ENCODE measurements at places on chromosomes 11 and 22.

DNA sequence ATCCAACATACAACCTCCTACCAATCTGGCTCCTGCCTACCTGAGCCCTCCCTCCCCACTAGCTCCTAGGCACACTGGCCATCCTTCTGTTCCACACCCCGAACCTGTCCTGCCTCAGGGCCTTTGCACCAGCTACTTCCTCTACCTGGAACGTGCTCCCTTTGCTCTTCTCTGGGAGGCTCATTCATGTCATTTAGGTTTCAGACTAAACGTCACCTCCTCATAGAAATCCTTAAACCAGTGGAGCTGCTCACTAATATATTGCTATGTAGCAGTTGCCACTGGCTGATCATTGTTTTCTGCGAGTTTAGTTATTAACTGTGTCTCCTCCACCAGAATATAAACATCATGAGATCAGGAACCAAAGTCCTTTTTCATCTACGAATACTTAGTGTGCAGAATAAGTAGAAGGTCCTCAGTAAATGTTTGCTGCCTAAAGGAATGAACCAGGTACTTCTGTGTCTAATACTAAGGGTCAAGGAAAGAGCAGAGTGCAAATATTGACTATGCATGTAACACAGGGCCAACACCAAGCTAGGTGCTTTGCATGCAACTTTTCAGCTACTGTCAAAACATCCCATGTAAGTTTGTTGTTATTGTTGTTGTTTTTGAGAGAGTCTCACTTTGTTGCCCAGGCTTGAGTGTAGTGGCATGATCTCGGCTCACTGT is 277.6 kb upstream of the SYN3 start:
- no peak for DNase-seq

GRCh38 chr11:62680825-62681240 is 2.0 kb upstream of the UBXN1 start:
- no peak for DNase-seq

- DNase-seq: no peak
These were observed 228.1 kb downstream of the TENM4 start for GRCh38 chr11:79212741-79213190.

GRCh38 chr11:66891851-66892660 is 35.2 kb downstream of the LRFN4 start:
- DNase-seq: no peak

DNA sequence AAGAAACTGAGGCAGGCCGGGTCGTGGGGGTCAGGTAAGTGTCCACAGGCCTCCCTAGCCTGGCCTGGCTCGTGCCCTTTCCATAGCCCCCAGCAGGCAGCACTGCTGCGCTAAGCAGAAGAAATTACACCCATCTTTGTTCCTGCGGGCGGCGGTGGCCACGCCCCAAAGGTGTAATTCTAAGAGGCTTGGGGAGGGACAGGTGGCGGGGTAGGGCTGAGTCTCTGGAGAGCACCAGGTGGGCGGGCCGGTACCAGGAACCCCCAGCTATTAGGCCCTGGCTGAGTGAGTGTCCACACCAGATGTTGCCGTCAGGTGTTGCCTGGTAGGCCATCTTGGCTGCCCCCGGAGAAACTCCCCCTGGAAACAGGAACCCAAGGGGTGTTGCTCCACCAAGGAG is 12.3 kb upstream of the ARAP1 start:
- no peak for DNase-seq

DNA sequence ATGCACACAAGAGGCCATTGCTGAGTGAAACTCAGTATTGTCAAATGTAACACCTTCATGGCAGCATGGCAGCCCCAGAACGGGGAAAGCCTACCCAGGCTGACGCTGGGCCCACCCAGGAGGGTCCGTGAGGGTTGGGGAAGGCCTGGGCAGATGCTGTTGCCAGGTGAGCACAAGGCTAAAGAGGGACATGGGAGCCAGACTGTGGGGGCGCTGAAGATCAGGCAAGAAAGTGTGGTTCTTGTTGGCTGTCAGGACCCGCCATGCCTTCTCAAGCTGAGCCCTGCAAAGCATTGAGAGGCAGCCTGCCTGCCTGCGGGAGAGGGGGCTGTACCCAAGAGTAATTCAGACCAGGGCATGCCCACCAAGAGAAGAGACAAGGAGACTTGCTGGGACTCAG is 85.0 kb upstream of the PITPNB start:
- no peak for DNase-seq

DNA sequence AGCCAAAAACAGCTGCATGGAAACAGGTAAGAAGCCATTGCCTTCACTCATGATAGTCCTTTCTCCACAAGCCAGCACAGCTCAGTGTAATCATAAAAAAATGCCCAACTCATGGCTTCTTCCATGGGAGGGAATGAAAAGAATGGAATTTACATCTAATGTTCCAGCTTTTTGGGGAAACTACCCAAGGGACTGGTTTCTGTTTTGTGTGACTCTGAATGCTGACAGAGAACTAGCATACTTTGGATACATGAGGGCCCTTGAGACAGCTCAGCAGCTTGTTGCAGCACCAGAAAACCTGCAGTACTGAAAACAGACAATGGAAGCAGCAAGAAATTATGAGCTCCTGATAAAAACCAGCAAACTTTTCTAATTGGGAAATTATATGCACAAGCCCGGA is 24.2 kb upstream of the HORMAD2 start:
- no peak for DNase-seq

DNA sequence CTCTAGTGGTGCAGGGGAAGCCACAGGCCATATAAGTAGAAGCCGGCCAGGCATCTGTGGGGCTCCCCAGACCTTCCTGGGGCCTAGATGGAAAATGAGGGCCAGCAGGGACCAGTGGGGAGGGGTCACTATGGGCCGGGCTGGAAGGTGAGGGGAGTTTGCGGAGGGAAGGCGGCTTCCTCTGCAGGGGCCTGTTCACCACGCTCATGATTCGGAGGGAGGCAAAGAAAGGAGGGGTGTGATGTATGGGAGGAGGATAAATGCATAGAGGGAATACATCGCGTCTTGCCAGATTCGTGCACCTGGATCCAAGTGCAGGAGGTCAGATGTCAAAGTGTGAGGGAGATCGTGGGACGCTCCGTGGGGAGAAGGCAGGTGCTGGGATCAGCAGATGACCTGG is 6.9 kb downstream of the SLC16A8 start:
- DNase-seq: no peak

DNA sequence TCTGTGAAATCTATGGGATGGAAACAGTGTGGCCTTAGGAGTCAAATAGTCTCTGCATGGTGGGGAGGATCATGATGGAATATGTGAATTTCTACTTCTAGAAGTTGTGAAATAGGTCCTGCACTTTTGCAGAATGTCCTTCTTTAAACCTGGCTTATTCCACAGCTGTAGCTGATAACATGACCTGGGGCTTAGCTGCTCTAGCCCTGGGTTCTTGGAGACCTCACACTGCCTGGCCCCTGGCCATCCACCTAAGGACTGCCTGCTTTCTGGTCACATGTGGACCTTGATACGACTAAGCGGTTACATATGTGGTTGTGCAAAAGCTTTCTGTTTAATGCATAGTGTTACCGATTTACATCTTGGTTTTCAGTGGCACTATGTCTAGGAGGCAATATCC is 88.2 kb downstream of the SWAP70 start:
- DNase-seq: no peak

DNA sequence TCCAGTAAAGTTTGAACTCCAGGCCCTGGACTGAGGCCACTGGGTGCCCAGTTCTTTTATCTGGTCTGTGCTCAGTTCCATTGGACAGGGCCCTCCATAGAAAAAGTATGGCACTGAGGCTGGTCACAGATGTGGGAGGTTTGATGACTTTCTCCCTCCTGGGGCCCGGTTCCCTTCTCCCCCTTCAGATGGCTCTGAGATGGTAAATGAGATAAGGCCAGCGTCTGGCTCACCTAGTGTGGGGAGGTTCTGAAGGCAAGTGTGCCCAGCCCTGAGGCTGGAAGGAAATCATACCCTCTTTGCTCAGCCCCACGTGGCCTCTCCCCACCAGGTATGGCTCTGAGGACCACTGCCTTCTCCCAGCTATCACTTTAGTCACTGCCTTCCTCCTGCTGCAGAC is 1.5 kb upstream of the CLDN5 start:
- no peak for DNase-seq

- DNase-seq: no peak
These were observed 27.8 kb downstream of the P4HA3 start for GRCh38 chr11:74283580-74284180.

DNA sequence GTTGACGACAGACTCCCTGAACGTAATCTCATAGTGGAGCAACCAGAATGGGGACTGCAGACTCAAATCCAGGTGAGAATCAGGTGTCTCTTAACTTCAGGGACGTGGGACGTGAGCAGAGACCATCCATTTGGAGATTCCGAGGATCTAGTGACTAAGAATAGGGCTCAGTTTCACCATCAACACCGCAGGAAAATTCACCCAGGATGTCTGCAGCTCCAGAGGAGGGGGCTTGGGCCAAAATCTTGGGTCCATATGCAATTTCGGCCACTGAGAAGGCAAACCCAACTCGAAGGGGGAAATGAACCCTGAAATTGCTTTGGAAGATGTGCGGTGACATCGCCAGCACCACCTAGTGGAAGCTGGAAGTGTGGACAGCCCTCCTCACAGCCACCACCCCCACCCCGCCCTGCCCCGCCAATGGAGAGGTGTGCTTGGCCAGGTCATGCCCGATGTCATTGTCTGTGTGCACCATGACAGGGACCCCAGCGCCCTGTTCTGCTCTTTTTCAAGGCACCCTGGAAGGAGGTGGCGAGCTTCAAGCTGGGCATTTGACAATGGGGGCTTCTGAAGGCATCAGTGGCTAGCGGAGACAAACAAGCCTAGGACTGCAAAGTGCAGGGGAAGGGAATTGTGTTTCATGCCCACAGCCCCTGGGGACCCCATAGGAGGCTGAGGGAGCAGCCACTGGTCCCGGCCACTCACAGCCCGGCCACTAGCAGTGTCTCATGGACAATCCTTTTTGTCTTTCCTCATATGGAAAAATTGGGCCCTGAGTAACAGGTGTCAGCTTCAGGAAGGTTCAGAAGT is 24.8 kb downstream of the APOL1 start:
- no peak for DNase-seq

GRCh38 chr11:12216041-12216451 is 105.7 kb downstream of the MICAL2 start:
- peak; percentile 20 for DNase-seq

- DNase-seq: no peak
These were observed 89.8 kb downstream of the MORC2 start for GRCh38 chr22:30878516-30879414.
